ENCODE measurements at places on chromosomes 2 and 18.

GRCh38 chr18:45686891-45687611 is 36.9 kb upstream of the SLC14A1 start:
- DNase-seq = peak; percentile 49

DNA sequence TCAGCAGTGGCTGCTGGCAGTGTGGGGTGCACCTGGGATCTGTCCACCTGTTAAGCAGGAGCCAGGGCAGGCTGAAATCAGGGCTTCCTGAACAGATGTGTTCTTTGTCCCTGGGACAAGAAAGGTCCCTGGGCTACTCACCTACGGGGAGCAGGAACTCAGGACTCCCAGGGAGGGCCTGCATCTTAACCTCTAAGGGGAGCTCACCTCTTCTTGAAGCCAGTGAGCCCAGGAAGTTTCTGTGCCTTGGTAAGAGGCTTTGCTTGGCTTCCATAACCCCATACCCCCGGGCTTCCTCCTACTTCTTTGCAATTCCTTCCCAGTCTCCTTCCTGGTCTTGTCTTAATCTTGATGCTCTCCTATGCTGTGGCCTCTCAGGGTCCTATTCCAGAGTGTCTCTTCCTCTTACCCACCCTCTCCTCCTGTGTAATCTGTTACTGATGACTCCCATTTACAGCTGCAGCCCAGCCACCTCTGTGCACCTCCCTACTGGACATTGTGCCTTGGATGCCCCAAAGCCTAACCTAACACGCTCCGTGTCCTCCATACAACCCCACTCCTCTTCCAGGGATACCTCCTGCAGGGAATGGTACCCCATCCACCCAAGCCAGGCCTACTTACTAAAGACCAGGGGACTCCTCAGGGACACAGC is 55.7 kb upstream of the MAPRE3 start:
- no peak for DNase-seq

GRCh38 chr2:197591339-197592072 is 75.6 kb downstream of the MOB4 start:
- no peak for DNase-seq

DNA sequence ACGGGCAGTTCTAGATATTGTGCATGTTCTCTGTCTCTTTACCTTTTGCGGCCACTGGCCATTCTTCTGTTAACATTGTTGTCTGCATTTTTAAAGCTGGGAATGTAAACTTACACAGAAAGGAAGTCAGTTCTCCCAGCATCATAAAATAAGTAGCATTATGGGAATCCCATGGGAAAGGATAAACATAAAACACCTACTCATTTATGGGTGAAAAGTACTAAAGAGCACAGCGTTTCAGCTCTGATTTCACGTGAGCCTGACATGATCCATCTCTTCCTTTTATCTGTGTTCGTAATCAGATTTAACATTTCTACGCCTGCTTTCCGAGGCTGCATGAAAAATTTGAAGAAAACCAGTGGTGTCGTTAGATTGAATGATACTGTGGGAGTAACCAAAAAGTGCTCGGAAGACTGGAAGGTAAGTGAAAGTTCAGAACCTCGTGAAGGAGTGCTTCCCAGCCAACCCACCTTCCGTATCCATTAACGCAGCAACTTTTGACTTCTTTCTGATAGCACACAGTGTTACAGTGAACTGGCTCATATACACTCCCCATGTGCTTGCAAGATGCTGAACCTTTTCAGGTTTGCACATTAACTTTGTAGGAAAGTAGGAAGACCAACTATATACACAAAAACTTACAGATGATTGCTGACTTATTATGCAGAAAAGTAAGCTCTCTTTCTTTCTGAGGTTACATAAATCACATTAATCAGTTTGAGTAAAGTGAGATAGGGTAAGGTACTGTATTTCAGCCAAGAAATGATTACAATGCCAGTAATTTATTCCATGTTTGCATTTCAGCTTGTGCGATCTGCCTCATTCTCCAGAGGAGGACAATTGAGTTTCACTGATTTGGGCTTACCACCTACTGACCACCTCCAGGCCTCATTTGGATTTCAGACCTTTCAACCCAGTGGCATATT is 86.5 kb upstream of the TTC39C start:
- DNase-seq = no peak

GRCh38 chr2:65880436-65880835 is 448.0 kb upstream of the SPRED2 start:
- DNase-seq = no peak

DNA sequence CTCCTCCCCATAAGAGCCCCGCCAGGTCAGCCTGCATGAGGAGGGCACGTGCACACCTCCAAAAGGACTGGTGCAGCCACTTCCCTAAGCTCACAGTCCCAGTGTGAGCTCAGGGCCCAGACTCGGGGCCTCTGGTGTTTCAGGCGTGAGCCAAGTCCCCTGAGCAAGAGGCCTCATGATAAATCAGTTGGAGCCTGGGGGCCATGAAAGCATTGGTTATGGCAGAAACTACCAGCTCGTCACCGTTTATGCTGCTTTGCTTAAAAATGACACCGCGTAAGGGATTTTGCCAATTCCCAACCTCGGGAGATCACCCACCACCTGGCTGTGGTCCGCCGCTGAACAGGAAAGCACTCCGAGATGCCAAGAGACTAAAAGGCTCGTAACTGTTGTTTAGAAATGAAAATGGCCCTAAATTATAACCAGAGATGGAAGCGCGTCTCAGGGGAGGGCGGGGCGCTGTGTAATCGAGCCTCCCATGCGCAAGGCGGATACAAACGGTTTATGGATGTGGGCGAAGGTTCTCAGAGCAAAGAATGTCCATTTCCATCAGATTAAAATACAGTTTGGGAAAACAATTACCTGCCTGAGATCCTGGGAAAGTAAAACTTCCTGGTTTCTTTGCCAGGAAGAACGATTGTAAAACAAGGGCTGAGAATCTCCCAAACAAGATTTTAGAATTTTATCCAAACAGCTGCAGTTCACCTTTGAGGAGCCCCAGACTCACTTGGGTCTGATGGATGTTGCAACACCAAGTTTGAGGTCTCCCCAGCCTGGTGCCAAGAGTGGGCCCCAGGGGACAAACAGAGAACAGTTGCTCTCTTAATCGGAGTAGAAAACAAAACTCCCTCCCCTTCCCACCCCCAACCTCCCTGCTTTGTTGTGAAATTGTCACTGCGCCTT is 141.4 kb downstream of the BCL2 start:
- DNase-seq = no peak

- DNase-seq = no peak
Measured at GRCh38 chr2:85481818-85482777, 56.9 kb upstream of the MAT2A start.

- peak; percentile 57 for DNase-seq
Measured at GRCh38 chr2:171598713-171599319, 76.5 kb downstream of the CYBRD1 start.

DNA sequence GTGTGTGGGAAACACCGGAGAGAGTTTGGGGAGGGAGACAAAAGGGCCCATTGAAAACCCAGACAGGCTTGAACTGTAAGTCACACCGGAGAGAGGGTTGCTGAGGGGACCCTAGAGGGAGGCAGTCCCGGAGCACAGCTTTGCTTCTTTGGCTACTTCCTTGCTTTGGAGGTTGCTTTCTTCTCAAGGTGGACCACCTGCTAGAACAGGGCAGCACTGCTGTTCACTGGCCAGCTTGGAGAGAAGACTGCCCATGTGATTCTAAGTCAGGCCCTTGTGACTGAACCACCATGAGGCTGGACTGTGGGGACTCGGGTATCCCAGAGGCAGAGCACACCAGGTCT is 4.4 kb downstream of the ACTG2 start:
- no peak for DNase-seq

- no peak for DNase-seq
Measured at GRCh38 chr2:207467716-207468347, 61.9 kb upstream of the CREB1 start.

DNA sequence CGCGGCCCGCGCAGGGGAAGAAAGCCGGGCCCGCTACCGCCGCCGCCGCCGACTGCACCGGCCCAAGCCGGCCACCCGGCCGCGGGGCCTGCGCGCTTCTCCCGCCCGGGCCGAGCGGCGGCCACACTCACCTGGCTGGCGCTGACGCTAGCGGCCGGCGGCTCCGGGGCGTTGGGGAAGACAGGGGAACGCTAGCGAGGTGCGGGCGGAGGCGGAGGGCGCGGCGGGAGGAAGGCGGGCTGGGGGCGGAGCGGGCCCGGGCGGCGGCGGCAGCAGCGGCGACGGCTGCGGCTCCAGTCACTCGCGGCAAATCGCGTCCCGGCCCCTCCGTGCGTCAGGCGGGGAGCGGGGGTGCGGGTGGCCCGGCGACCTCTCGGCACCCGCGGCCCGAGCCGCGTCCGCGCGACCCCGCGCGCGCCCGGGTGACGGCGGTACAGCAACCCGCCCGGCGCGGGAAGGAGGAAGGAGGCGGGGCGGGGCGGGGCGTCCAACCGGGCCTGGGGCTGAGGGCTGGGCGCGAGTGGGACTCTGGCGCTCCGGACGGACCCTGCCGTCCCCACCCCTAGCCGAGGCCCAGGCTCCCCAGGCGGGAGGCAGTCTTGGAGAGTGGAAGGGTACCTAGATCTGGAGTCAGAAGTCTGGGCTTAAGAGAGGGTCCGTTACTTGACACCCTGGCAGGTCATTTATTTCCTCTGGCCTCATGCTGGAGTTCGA is at the start of gene SESTD1:
Gene SESTD1 (minus strand): TSS at position 465 of the 714 bp plus-strand sequence. CDS start 72,991 bp downstream, outside the sequence.
- DNase-seq = peak; percentile 5

DNA sequence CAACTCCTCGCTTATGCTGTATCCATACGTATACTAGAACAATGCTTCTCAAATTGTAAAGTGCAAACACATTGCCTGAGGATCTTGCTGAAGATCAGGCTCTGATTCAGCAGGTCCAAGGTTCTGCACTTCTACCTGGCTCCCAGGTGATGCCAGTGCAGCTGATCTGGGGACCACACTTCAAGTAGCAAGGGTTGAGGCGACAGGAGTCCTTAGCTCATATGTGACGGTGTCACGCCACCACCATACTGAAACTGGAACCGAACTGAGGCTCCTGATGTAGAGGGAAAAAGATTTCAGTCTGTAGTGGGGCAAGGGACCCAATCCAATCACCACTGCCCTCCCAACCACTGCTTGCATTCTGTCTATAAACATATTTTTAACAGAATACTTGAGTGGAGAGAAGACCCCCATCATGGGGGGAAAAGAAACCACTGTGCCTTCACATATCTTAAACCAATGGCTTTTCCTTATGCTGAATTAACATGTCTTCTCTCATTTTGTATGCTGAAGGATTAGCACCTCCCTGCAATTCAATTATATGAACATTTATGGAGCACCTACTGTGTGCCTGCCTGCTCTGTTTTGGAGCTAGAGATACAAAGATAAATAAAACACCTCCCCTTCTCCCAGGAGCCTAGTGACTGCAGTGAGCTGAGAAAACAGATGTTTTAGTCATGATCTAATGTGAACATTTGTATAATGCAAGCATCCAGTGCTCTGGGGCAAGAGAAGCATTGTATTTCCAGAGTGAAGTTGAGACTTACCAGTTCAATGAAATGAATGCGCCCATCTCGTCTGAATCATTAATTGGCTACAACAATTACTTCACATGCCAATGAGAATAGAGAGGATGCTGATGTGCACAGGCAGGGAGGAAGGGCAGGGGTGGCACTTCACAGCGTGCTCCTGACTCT is 6.6 kb upstream of the ASAP2 start:
- DNase-seq = no peak

GRCh38 chr18:1658908-1659566 is 754.4 kb downstream of the ADCYAP1 start:
- DNase-seq = no peak

DNA sequence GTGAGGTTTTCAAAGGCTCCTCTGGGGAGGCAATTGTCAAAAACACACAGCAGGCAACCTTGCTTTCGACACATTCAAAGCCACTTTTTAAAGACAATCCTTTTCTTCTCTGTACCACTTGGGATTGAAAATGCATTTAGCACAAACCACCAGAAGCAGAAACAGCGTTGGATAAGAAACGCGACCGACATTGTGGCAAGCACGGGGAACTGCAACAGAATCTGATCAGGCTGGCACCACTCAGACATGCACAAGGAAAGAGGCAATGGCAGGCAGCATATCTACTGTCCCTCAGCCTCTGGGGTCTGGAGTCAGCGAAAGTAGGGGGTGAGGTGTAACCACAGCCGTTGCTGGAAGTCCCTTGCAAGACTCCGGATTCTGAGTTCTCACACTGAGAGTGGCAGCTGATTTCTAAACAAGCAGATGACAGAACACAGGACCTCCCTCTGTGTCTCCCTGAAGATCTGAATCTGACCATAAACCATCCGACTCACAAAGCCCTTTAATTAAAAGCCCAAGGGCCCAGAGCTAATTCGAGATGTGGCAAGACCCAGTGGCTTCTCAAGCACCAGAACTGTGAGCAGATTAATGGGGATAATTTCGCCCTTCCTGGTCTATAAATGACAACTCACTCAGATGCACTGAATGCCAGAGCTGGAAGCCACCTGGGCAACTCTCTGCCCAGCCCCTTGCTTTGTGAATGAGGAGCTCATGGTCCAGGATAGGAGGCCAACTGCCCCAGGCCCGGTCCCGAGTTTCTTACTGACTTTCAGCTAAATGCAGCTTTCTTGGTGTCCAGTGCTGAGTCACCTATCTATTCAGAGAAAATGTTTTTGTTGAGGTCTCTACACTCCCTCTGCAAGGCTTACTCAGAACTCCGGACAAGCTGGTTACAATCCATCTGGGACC is 29.6 kb downstream of the CYRIA start:
- no peak for DNase-seq

DNA sequence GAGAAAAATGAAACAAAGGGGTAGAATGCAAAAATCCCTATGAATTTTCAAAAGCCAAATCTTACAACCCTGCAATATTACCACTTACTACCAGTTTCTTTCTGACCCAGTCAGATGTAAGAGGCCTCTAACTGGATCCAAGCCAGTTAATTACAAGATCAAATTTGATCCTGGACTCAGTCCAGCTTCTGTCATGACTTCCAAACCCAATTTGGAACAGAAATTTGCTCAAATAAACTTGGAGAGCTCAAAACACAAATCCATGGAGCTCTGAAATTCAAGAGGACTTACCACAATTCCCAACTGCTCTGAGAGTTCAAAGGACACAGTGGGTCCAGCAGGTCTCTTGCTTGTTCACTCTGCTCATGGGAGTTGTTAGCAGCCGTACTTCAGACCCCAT is 1271.7 kb upstream of the SLC39A10 start:
- DNase-seq = no peak

GRCh38 chr2:36618381-36618780 is 20.4 kb upstream of the FEZ2 start:
- DNase-seq = no peak

DNA sequence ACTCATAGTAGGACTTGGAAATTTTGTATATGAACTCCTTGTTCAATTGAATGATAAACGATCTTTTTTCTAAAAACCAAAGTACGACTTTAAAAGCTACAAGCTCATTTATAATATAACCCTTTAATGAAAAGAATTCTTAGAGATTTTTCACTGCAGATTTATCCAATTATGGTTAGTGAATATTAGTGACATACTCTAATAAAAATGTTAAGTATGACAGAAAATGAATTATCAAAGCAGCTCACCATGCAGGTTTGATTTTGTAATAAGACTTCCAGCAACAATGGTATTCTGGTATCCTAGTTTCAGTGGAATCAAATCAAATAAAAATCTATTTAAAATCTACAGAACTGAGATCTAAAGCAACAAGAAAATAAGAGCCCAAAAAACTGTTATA is 38.5 kb downstream of the PRPF40A start:
- DNase-seq = no peak

GRCh38 chr18:43774497-43774896 is 497.2 kb upstream of the SYT4 start:
- DNase-seq = no peak

- no peak for DNase-seq
Measured at GRCh38 chr18:22790545-22791309, 142.4 kb upstream of the RBBP8 start.

Data from activated CD4-positive, alpha-beta T cell treated with anti-CD3 and anti-CD28 coated beads, Interleukin-2, amount 50 U/mL, for 24 hours (primary cell).